Fibroblast of skin of abdomen (primary cell): ENCODE measurements at places on chromosomes 5 and 9.

DNA sequence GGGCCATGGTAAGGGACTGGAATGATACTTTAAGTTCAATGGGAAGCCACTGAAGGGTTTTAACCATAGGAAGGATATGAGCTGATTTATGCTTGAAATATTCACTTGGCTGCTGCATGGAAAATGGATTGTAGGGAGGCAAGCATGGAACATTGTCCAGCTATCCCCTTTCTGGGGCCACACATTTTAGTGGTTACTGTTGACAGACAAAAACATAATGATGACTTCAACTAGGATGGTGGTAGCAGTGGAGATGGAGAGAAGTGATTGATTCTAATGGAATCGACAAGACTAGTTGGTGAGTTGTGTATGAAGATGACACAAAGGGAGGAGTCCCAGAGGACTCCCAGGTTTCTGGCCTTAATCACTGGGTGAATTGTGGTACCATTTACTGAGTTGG lies 6.2 kb upstream of the FCHSD1 start:
- DNase-seq: peak; percentile 28

- no peak for DNase-seq
These were observed 14.8 kb downstream of the ASPN start for GRCh38 chr9:92467511-92467910.

DNA sequence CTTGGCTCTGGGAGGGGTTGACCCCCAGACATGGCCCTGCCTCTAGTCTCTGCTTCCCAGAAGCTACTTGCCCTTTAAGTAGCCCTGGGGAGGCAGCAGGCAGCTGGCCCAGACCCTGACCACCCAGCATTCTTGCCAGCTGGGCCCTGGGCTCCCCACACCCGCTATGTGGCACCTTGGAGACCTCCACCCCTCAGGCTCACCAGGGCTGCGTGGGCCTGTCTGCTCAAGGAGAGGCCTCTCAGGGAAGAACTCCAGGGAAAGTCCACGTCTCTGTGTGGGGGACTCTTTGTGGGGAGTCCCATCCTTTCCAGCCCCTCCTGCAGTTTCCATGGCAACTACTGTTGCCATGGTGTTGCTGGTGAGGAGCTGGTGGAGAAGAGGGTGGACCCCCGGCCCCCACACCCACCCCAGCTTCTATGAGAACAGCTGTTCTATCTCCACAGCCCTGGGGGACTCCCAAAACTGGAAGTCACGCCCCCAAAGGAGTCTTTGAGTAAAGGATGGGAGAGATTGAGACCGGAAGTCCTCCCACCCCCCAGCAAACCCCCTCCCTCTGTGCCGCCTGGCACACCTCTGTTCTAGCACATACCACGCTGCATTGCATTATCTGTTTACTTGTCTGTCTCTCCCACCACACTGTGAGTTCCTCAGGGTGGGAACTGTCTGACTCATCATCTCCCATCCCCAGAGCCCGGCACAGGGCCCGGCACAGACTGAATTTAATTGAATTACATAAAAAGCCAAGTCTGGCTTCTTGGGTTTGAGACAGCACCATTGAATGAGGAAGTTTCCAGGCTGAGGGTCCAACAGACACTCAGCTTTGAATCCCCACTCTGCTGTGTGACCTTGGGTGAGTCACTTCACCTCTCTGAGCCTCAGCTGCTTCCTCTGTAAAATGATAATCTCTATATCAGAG lies 12.6 kb downstream of the DNM1 start:
- peak; percentile 87 for DNase-seq

DNA sequence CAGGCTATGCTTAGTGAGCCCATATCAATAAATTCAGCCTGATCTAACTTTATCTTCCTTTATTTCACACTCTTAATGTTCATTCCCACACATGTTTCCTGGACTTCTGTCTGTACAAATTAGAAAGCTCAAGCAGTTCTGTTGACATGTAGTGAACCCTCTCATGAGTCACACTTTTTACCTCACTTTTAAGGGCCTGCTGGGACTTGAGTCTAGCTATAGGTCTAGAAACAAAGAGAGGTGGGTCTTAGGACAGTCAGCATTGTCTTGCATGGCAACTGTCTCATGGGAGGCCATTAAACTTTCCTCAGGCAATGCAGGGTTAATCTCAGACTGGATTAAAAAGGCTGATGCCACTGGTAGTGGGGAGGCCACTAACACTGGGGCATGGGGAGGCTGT lies 8.6 kb upstream of the CCNH start:
- no peak for DNase-seq

- DNase-seq: peak; percentile 29
These were observed 346.9 kb downstream of the ZNF608 start for GRCh38 chr5:124399426-124399961.

- peak; percentile 41 for DNase-seq
These were observed 185.8 kb downstream of the PCSK1 start for GRCh38 chr5:96247097-96247701.

DNA sequence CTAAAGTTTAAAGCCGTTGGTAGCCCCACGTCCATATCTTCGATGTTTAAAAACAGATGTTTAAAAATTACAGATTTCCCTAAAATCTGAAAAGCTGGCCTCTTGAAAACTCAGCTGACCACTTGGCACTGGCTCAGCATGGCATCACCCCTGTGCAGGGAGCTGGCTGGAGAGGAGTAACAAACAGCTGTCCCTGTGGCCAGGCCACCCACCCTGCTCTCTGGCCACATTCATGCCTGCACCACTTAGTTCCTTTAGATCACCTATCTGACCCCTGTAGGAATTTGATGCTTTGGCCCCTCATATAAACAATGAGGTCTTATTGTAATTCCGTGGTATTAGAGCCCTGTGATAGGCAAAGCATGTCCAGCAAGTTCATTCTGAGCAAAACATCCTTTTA lies 107.5 kb downstream of the FRMD3 start:
- DNase-seq: no peak

DNA sequence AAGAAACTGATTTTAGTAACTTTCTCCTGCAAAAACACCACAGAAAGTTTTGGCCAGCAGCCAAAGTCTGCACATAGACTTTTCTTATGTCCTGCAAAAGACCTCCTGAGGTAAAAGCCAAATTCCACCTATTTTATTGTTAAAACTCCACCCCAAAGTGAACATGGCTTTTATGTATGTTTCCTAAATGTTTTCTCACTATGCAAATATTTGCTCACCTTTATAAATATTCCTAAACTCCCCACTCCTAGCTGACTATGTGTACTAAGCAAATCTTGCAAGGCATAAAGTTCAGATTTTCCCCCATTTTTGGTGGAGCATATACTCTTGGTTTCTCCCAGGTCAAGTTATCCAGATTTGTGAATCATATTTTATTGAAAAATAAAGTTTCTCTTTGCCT lies 446.2 kb downstream of the DNAH5 start:
- no peak for DNase-seq

- DNase-seq: peak; percentile 85
These were observed at the start of gene RPP25L for GRCh38 chr9:34611811-34612787. TSS of gene RPP25L (minus strand) at chr9:34612097. CDS start at chr9:34611296, 801 bp downstream.
